ENCODE measurements at places on chromosomes 11 and 22.

- DNase-seq: peak; percentile 53
Measured at GRCh38 chr11:441418-442274, at the start of gene ANO9. Gene ANO9, minus strand, starts transcription at chr11:442011. Its CDS starts 85 bp downstream, at chr11:441926.

DNA sequence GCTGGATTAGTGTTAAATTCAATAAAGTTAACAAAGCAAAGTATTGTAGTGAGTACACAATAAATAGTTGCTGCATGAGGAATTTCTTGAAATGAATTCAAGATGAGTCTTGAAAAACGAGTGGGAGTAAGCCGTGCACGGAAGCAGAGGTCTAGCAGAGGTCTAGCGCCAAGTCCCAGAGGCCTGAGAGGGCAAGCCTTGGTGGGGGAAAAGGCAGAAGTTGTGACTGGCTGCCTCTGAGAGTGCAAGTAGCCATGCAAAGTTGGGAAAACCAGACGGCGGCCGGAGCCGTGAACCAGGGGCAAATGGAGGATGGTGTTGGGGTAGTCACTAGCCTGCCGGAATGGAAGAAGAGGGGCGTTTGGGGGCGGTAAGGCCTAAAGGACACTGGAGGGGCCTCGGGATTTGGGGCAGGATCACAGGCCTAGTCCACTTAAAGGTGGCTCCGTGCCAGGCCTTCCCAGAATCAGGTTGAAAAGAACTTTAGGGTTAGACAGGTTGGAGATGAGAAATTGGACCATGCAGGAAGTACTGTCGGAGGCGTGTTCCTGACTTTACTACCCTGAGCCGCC is 379 bp upstream of the SLC3A2 start:
- peak; percentile 57 for DNase-seq

DNA sequence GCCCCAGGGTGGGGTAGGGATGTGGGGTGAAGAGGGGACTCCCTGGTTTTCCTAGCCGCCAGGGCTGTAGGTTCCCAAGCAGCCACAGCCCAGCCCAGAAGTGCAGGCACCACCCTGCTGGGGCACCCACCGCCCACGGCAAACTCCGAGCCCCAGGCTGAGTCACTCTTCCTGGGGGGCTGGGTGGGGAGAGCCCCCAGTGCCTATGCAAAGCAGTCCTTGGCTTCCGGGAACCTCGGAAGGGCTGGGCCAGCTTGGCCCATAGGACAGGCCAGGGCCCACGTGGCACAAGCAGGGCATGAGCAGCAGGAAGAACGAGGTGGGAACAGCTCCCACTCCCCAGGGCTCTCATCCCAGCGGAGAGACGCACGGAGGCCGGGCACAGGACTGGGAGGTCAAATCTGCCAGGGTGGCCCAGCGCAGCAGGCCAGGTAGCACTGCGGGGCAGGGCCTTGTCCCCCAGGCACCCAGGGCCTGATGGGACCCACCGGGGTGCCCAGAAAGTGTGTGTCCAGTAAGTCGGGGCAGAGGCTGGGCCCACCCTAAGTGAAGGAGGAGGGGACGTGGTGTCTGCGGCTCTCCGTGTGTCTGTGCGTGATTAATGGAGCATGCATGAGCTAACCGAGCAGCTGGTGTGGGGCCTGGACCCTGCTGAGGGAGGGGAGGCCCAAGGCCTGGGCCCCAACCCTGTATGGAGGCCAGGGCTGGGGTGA is 4.6 kb upstream of the IL17REL start:
- peak; percentile 20 for DNase-seq

DNA sequence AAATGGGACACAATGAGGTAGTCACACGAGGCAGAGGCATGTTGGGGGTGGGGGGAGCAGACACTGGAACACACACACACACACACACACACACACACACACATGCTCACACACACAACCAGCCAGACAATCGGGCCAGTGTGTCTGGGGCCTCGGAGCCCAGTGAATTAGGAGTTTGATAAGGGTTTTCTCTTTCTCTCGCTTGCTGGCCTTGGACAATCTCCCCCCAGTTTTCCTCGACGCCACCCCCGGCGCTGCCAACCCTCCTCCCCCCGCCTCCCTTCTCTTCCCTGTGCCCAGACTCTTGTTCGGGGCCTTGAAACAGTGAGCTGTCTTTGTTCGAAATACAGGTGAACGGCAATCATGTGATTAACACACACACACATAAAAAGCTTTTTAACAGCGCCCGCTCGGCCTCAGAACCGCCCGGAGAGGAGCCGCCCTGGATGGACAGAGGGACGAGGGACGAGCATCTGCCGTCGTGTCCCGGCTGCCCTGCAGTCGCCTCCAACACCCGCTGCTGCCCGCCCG is 1.5 kb upstream of the SOX10 start:
- DNase-seq: no peak

DNA sequence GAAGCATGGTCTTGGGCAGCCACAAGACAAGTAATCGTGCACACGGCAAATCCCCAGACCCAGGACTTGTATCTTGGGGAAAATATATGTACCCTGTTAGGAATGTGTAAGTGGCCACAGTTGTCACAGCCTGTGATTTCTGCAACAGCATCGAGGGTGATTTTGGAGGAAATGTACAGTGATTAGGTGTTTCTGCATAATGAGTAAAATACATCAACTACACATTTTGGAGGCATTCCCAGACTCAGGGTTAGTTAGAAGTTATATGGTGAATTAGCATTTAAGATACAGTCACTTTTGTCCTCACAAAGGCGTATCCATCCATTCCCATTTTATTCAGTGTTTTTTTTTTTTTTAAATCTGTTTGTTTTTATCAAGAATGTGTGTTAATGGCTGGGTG is 28.4 kb downstream of the SUSD2 start:
- no peak for DNase-seq

DNA sequence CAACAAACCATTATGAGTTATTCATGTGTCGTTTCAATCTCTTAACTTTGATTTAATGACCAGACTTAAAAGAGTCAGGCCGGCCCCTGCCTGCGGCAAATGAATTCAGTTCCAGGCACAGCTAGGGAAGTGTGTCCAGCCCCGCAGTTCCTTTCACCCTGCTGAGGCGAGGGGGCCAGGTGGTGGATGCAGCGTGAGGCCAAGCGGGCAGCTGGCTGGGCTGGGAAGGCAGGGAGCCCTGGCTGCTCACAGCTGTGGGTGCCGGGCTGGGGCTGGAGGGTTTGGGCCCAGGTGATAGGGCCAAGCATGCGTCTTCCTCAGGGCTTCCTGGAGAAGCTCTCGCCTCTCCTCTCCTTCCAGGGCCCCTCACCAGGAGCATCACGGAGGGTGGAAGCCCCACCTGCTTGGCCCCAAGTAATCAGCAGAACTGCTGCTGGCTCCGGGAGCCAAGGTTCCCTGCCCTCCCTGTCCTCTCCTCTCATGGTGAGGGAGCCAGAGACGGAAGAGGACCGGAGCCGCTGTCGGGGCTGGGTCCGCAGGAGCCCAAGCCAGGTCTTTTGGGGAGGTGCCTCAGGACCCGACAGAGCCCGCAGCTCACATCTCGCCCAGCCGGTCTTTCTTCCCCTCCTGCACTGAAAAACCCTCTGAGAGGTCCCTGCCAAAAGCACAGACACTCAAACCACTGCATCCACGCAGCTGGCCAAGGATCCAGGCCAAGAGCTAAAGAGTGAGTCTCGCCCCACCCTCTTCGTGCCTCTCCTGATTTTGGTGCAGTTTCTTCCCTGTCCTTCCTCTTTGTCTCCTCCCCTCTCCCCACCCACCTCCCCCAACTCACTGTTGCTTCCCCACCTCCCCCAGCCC is 97.0 kb downstream of the ST3GAL4 start:
- DNase-seq: no peak

GRCh38 chr22:31441652-31442051 is 42.2 kb downstream of the DRG1 start:
- no peak for DNase-seq

DNA sequence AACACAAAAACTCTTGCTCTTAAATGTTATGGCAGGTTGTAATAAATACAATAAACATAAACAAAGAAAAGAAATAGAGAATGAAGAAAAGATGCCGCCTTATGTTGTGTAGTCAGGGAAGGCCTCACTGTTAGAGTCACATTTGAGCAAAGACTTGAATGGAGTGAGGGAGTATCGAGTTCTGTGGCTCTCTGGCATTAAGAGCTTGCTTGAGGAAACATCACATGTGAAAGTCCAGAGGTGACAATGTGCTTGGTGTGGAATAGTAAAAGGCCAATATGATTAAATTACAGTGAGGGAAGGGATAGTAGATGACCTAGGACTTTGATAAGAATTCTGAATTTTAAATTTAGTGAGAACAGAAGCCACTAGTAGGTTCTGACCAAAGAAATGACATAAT is 139.4 kb downstream of the ATG16L2 start:
- no peak for DNase-seq

- DNase-seq: no peak
Measured at GRCh38 chr11:26344647-26345046, 12.7 kb downstream of the ANO3 start.

DNA sequence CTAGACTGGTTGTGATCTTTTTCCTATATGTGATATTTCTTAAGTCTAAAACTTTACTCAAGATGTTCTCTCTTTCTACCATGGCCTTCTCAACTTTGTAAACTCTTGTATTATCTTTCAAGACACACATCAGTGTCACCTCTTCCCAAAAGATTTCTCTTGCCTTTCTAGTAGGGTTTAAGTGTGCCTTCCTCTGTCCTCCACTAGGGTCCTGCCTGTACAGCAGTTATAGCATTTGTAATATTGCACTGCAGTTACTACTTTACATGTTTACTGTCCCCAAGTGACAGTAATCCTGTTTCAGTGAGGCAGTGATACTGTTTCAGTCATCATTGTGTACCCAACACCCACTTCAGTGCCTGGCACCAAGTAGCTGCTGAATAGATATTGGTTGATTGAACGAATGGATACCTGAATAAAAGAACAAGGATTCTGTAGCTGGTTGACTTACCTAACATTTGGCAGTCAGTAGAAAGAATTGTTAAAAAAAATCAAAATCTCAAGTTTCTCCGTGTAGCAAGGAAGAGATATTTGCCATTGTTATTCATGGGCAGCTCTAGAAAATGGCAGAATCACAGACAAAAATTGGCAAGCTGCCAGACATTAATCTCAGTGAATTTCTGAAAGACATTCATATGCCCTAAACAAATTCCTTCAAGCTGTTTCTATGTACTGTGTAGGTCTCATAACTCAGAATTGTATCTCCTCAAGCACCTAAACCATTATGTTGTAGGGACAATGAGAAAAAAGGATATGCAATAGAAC is 79.4 kb downstream of the RBMXL2 start:
- no peak for DNase-seq

- peak; percentile 8 for DNase-seq
Measured at GRCh38 chr11:14529951-14530350, 9.8 kb upstream of the PSMA1 start.

GRCh38 chr22:48331266-48331665 is 1496.4 kb downstream of the BRD1 start:
- DNase-seq: no peak

- peak; percentile 78 for DNase-seq
Measured at GRCh38 chr11:124069429-124070401, 28.6 kb upstream of the OR10G7 start.

DNA sequence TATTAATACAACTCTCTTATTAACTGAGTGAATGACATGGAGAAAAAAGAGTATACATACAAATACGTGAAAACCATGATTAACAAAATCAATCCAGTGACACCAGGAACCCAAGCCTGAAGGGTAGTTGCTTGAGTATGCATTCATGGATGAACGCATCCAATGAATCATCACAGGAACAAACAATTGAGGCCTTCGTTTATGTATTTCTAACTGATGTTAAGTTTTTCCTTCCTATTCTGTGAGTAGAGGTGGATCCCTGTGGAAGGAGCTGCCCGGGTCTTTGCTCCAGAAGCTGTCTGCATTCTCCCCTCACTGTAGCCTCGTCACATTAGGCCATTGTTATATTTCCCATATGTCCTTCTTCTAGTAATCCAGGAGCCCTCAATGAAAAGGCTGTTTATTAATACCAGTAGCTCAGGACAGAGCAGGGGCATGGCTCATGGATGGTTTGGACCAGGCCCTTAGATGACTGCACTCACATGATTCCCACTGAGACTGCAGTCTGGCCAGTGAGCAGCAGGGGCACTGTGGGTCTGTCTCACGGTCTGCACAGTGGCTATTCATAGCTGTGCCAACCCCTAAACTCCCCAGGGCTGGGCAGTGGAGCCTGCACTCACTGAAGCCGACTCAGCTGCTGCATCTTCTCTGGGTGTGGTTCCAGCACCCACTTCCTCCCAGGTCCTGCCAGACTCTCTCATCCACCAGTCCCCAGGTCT is 128.1 kb upstream of the TOP3B start:
- DNase-seq: peak; percentile 93

GRCh38 chr22:46674906-46675305 is 54.7 kb downstream of the GRAMD4 start:
- no peak for DNase-seq

- DNase-seq: peak; percentile 69
Measured at GRCh38 chr11:27013781-27014361, 20.0 kb downstream of the FIBIN start.

- peak; percentile 83 for DNase-seq
Measured at GRCh38 chr22:45577746-45578523, 75.3 kb downstream of the FBLN1 start.

- DNase-seq: no peak
Measured at GRCh38 chr11:27571154-27571810, 64.7 kb upstream of the LIN7C start.

DNA sequence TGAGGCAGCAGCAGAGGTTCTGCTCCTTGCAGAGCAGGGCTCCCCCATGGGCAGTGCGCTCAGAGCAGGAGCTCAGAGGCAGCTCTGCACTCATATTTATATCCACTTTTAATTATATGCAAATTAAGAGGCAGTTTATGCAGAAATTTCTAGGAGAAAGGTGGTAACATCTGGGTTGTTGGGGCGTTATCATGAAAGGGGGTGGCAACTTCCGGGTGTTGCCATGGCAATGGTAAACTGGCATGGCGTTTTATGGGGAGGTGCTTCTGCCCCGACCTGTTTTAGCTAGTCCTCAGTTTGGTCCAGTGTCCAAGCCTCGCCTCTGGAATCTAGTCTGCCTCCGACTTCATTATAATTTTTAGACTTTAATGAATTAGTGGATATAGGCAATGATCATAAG is 1191.7 kb downstream of the TBC1D22A start:
- DNase-seq: no peak

DNA sequence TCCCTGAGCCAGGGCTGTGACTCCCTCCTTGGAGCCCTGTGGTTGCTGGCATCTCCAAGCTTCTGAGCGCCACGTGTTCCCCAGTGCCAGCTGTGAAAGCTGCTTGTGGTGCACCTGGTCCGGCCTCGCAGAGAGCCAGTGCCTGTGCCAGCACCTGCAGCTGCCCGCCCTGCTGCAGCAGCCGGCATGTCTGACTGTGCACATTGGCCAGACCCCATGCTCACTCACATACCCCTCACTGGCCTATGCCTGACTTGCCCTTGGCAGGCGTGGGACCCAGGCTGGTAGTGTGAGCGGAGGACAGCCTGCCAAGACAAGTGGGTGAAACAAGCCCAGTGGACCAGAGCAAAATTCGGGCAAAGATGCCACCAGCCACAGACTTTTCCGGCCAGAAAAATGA is 9.8 kb downstream of the MRPL48 start:
- no peak for DNase-seq

GRCh38 chr11:2821891-2822290 is 63.7 kb downstream of the CDKN1C start:
- no peak for DNase-seq
